Forelimb muscle (tissue), 1 donor: ENCODE measurements at places on chromosomes 2 and 18.

- no peak for DNase-seq
These were observed 19.1 kb downstream of the SH2D6 start for GRCh38 chr2:85437488-85438200.

- no peak for DNase-seq
These were observed 90.2 kb downstream of the SMIM21 start for GRCh38 chr18:75337348-75337747.

- no peak for DNase-seq
These were observed 24.8 kb downstream of the NCOA1 start for GRCh38 chr2:24515831-24516230.

GRCh38 chr2:233084488-233084887 is 24.3 kb downstream of the INPP5D start:
- DNase-seq, result no peak

GRCh38 chr2:181684454-181685149 is 4.3 kb upstream of the NEUROD1 start:
- no peak for DNase-seq

- no peak for DNase-seq
These were observed 332.5 kb downstream of the PID1 start for GRCh38 chr2:228938629-228939028.

DNA sequence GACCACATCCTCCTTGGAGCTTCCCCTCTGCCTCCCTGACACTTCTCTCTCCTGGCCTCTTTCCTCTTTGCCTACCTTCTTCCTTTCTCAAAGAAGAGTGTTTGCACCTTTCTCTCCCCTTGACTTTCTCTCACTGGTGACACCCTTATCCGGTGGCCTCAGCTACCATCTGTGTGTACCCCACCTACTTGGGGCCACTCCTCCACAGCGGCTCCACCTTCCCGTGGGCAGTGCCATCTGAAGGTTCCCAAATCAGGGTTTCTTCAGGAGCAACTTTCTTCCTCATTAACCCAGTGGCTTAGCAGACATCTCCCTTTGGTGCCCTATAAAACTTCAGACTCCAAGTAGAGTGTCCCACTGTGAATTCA is 5.3 kb upstream of the NCL start:
- no peak for DNase-seq

DNA sequence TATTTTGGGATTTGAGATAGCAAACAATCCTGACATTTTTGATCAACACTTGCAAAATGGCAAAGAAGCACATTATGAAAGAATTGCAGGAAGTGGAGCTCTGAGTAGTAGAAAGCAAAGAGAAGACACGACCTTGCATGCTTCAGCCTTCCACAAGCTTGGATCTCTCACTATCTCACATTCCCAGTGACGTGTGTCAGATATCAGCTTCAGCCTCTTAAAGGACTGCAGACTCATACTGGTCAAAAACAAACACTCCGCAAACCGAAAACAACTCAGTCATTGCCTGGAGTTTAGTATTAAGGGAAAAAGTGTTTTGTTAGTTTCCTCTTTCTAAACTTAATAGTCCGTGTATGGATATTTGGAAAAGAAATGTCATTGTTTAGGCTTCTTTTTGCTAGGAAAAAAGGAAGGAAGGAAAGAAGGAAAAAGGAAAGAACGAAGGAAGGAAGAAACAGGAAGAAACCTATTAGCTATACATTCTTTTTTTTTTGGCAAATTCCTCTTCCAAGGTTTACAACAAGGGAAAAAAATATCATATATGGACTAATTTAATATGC is 32.6 kb upstream of the SLC40A1 start:
- no peak for DNase-seq
